Spinal cord (tissue), 10 donors: ENCODE measurements at places on chromosomes 5 and 9. TPM values are rescaled to one million over a fixed set of nuclear protein-coding genes. Genes with fewer than 3 reads are reported as not detected.

Gene BTNL8
- 0.39 TPM for polyA plus RNA-seq

Gene PRRC2B
- 219 TPM for polyA plus RNA-seq

Gene FLT4
- 7.6 TPM for polyA plus RNA-seq

Gene PCDHGA8
- polyA plus RNA-seq = 2.1 TPM

Gene HIGD2A
- polyA plus RNA-seq = 134 TPM

Gene CCNI2
- 24.0 TPM for polyA plus RNA-seq

Gene TLX3
- polyA plus RNA-seq = 11.1 TPM

Gene NREP
- polyA plus RNA-seq = 874 TPM

Gene FBLL1
- polyA plus RNA-seq = 57.8 TPM

Gene HAVCR2
- polyA plus RNA-seq = 8.9 TPM

Gene SPINK6
- not detected for polyA plus RNA-seq

Gene UNC13B
- 25.6 TPM for polyA plus RNA-seq

Gene BASP1
- polyA plus RNA-seq = 700 TPM

Gene OR13J1
- polyA plus RNA-seq = not detected

Gene C5orf58
- 1.8 TPM for polyA plus RNA-seq

Gene NADK2
- 88.6 TPM for polyA plus RNA-seq

Gene INSL4
- polyA plus RNA-seq = not detected

Gene TPPP
- 64.0 TPM for polyA plus RNA-seq

Gene SLC4A9
- polyA plus RNA-seq = 0.29 TPM

Gene SV2C
- 39.4 TPM for polyA plus RNA-seq

Gene RGS14
- 11.5 TPM for polyA plus RNA-seq
